H9 (cell line): ENCODE measurements at places on chromosomes 12 and 14.

- no peak for DNase-seq
Observed at GRCh38 chr12:21713133-21713532, 55.5 kb upstream of the LDHB start.

- DNase-seq = no peak
Observed at GRCh38 chr12:116274551-116275375, 2.7 kb downstream of the MED13L start.

- no peak for DNase-seq
Observed at GRCh38 chr12:92540782-92541423, 161.9 kb upstream of the PLEKHG7 start.

GRCh38 chr12:132881818-132882217 is 5.6 kb downstream of the CHFR start:
- no peak for DNase-seq

DNA sequence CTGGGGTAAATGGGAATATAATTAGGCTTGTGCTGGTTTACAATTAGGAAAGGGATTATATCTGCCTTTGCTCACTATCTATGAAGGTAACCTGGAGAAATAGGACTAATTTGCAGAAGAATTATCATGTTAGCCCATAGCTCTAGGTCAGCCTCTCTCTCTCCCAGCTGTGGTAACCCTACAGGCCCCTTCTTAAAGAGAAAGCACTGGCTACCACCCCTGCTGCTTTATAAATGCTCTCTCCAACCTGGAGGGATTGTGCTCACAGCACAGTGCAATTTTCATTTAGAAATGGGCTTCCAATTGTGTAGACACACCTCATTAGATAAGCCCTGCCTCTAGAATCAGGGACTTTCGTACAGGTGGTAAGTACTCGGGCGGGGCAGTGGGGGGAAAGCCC is 22.7 kb upstream of the MGST1 start:
- DNase-seq = no peak

DNA sequence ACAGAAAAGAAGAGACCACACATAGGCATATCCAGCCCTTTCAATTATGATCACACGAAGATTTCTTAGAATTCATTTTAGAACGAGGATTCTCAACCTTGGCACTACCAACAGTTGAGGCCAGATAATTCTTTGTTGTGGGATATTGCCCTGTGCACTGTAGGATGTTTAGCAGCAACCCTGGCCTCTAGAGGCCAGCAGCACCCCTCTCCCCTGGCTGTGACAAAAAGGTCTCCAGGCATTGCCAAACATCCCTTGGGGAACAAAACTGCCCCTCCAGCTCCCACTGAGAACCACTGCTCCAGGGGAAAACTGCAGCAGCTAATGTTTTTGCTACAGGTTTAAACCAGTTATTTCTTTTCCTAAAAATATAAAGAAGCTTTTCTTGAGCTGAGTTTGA is 7.1 kb downstream of the NT5DC3 start:
- peak; percentile 44 for DNase-seq

DNA sequence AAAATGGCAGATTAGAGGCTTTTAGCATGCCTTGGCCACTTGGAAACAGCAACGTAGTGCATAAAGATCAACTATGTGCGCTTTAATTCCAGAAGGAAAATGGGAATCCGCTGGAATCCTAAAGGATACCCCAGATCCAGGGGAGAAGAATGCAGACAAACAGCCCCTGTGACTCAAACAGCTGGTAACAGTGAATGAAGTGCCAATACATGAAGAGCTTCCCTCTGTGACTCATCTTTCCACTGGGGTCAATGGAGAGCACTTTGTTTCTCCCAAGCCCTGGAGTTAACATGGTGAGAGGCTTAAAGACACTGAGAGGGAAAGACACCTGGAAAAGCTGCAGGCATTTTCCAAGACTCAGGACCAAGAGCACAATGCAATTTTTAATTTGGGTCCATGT is 263.1 kb downstream of the CEP128 start:
- no peak for DNase-seq

- DNase-seq = no peak
Observed at GRCh38 chr12:45547822-45548221, 181.7 kb upstream of the ARID2 start.

DNA sequence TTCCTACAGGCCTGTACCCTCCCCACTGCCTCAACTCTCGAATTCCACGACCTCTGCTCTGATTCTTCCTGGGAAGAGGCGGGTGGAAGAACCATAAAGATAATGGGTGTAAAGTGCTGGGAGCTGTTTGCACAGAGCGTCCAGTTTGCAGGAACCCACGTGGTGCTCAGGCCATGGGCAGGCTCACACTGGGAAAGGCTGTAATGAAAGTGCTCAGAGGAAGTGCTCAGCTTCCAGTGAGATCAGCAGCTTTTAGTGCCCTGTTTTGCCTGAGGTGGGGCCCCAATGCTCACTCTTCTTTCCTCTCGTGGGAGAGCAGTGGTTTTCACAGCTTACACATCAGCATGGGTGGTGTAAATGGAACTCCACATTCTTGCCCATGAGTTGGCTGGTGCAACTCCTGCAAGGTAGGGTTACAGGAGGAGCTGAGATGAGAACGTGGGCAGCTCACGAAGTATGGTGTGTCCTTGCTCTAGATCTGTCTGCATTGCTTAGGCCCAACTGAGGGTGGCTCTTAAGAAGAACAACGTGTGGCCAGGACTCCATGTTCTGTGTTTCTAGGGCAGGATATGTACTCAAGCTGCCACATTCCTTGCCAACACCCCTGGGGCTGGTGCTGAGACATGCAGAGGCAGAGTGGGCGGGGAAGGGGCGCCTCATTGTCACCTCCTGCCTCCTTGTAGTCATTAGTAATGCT is 2.9 kb downstream of the TMEM63C start:
- no peak for DNase-seq

DNA sequence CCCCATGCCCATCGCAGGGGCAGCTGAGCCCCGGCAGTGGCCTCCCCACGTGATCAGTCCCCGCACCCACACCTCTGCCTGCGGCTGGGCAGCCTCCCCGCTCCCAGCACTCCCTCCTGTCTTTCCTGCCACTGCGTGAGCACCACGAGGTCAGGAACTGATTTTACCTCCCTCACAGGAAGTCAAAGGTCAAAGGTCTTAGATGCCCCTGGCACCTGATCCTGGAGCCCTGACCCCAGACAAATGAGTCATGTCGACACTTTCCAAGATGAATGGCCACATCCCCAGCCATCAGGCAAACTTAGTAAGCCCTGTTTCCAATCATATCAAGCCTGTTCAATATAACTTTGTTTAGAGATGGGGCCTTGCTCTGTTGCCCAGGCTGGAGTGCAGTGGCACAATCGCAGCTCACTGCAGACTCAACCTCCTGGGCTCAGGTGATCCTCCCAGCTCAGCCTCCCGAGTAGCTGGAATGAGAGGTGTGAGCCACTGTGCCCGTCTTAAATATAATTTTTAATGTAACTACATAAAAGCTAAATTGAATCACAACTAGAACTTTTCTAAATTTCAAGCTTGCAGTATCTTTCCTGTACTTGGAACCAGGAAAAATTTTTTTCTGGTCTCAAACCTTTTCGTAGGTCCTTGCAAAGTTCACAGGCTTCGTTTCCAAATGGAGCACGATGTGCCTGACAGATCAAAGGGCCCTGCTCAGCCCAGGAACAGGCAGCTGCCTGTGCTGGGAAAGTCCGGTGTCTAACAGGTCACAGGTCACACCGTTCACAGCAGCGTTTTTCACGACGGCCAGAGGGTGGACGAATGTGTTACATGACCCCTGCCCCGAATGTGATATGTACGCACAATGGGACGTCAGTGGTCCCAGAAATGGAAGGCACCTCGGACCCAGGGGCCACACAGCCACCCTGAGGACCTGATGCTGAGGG is 1.9 kb downstream of the LRCOL1 start:
- no peak for DNase-seq

DNA sequence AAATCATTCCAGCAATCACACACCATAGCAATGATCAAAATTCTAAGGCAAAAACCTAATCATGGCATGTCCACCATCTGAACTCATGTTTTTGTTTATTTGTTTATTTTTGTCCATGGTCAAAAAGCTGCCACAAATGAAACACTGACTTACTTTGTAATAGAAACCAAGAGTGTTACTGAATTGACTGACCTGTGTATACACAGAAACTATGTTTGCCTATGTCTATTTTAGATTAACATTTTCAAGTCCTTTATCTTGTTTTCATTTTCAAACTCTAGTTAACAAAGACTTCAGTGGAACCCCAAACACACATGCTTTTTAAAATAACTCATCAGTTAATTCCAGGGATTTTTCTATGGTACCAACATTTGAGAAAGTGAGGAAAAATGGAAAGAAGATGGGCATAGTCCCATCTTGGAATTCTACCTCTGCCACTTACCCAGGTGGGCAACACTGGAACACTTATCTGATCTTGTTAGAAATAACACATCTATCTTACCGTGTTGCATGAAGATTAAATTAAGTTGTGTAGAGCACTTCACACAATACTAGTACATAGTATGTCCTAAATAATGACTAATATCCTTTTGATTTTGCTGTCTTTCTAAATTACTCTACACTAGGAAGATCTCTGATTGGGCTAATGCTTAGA is 6.4 kb downstream of the LUM start:
- DNase-seq = no peak

GRCh38 chr12:75631831-75632230 is 120.4 kb upstream of the KRR1 start:
- no peak for DNase-seq

- no peak for DNase-seq
Observed at GRCh38 chr14:67784244-67784823, 32.1 kb downstream of the ZFYVE26 start.

- DNase-seq = no peak
Observed at GRCh38 chr12:14777271-14777670, 26.0 kb downstream of the WBP11 start.

DNA sequence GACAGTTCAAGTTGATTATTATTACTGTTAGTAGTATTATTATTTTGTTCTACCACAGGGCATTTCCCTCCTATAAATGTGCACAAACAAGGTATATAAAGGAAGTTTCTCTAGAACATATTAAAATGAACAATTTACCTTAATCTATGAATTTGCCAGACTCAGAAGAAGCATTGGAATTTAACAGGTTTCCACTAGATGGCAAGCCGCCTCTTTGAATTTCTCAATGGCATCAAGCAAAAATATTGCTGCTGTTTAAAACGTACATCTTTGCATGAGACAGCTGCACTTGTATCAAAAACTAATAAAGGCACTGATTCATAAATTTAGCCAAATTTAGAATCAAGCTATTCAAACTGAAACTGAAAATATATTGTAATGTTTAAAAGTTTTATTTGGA is 34.6 kb upstream of the MIS18BP1 start:
- no peak for DNase-seq

GRCh38 chr12:100688451-100688864 is 106.1 kb upstream of the ANO4 start:
- no peak for DNase-seq

DNA sequence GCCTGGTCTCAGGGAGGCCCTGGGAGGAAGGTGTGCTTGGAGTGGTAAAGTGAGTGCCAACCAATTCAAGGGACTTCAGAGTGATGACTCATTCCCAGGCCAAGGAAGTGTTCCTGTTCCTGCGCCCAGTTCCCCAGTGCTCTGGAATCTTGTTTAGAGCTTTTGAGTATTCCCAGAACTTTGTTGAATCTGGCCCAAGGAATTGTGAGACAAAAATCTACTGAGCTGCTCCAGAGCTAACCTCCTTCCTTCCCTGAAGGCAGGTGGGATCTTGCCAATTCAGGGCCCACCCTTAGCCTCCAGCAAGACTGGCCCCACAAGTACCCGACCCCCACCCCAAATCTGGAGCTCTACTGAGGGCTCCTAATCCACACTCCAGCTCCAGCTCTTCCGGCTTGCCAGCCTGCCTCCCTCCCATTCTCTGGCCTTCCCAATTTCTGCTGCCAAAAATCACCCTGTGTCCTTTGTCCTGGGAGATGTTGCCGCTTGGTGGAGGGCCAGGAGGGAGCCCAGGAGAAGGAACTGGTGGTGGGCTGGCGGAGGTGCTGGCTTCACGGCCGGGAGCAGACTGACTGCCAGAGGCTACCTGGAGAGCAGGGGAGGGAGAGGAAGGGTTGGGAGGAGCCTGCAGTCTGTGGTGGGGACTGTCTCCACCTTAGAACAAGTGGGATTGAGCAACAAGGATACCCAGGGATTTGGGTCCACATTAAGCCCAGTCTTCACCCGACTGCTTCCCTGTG is 2.0 kb upstream of the ATN1 start:
- peak; percentile 90 for DNase-seq

DNA sequence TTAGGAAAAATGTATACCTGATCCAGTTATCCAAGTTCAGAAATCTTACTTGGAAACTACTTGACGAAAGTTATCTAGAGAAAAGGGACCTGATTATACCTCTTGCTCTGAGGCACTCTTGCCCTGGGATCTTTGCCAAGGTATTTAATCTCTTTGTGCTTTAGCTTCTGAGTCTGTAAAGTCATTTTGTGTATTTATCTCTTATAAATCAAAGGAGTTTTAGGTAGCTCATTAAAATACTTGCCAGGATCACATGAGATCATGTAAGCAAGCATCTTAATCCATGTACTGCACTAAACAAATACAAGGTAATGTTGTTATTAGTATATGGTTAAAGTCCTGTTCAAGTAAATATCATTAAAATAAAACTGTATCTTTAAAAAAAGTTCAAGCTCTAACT is 147.5 kb downstream of the IPO8 start:
- no peak for DNase-seq

- DNase-seq = no peak
Observed at GRCh38 chr14:57391517-57392195, 1.3 kb downstream of the NAA30 start.

- DNase-seq = no peak
Observed at GRCh38 chr12:3049611-3050249, 27.4 kb upstream of the TSPAN9 start.

- no peak for DNase-seq
Observed at GRCh38 chr14:81161088-81161487, 59.7 kb downstream of the GTF2A1 start.

- no peak for DNase-seq
Observed at GRCh38 chr12:111084158-111084557, 163.8 kb upstream of the MYL2 start.

- peak; percentile 87 for DNase-seq
Observed at GRCh38 chr12:120583478-120584030, 2.4 kb upstream of the POP5 start.

DNA sequence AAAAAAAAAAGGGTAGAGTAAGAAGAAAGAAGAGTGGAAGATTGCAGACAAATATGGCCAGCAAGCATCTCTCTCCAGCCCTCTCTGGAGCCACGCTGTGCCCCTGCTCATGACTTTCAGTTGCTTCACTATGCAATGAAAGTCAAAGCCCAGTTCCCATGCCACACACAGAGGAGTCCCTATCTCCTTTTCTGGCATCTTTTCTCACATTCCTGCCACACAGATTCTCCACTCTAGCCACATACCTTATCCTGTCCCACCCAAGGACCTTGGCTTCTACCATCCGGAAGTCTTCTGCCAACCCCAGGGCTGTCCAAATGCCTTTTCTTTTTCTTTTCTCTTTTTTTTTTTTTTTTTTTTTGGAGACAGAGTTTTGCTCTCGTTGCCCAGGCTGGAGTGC is 39.3 kb upstream of the CAPRIN2 start:
- no peak for DNase-seq

DNA sequence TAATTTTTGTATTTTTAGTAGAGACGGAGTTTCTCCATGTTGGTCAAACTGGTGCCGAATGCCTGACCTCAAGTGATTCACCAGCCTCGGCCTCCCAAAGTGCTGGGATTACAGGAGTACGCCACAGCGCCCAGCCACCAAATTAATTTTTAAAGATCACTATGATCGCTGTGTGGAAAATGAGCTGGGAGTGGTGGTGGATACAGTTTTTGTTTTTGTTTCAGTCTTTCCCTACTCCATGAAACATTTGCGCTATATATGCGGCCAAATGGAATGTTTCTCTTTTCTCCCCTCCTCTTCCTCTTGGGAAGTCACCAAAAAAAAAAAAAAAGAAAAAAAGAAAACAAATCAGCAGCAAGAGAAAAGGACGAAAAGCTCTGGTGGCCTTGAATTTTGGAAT is 20.8 kb upstream of the P2RX4 start:
- DNase-seq = no peak
